ENCODE measurements at places on chromosomes 4 and X.

- DNase-seq = no peak
Measured at GRCh38 chr4:71540749-71541269, 202.0 kb downstream of the SLC4A4 start.

- DNase-seq = no peak
Measured at GRCh38 chr4:38832624-38833528, 23.7 kb downstream of the TLR6 start.

DNA sequence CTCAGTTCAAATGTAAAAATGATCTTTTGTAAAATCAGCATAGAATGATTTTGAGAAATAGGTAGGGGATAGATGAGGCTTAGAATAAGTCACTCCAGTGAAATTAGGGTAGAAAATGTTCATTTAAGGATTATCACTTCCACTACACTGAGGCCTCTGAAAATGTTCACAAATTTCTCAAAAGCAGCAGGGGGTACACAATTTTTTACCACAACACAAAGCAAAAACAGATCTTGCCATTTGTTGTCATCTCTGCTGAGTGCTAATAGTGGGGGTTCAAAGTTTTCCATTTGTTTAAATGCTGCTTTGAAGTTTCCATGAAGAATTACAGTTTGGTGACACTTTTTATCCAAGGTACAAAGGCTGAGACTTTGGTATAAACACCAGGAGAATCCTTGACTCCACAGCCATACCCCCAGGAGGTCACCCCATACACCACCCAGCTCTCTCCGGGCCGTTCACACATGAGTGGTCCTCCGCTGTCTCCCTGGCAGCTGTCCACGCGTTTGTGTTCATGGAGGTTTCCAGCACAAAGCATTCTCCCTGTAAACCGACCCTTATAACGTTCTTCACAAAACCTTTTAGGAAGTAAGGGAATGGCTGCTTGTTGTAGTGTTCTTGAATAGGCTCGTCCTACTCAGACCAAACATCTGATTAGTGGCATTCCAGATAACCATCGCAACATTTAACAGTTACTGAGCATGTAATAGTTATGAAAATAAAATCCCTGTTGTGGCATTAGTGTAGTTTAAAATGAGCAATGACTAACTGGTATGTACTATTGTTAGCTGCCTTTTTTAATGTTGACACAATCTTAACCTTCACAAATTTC is 71.0 kb downstream of the PRSS12 start:
- DNase-seq = no peak

- DNase-seq = no peak
Measured at GRCh38 chrX:2220829-2221567, 279.8 kb downstream of the DHRSX start.

- no peak for DNase-seq
Measured at GRCh38 chr4:128844931-128845330, 35.4 kb downstream of the JADE1 start.

DNA sequence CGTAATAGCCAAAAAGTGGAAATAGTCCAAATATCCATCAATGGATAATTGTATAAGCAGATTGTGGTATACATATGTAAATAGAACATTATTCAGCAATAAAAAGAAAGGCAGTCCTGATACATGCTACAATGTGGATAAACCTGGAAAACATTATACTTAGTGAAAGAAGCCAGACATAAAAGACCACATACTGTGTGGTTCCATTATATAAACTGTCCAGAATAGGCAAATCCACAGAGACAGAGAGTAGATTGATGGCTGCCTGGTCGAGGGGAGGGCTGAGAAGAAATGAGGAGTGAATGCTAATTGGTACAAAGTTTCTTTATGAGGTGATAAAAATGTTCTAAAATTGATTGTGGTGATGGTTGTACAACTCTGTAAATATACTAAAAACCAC is 397.4 kb upstream of the RPS6KA3 start:
- DNase-seq = no peak

DNA sequence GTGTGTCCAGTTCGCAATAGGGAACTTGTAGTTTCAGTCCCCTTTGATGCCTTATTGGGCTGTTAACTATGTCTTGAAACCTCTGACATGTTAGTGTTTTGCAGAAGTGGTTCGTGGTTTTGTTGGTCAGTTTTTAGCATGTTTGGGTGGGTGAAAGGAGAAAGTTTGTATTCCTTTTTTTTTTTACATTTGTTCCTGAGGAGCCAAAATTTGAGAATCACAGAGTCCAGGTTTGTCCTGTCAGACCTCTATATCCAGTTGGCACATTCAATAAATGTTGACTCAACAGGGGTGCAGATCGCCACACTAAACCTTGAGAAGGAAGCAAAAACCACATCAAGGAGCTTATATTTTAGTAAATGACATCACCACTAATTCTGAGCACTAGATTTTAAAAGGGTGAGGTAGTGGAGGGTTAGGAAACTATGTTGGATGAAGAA is 26.2 kb downstream of the DLG3 start:
- DNase-seq = no peak

- DNase-seq = no peak
Measured at GRCh38 chr4:1967512-1968149, 41.1 kb downstream of the NELFA start.

GRCh38 chrX:136185401-136186022 is 38.2 kb downstream of the FHL1 start:
- DNase-seq = no peak

- no peak for DNase-seq
Measured at GRCh38 chrX:113634565-113634964, 793.9 kb upstream of the AMOT start.

- no peak for DNase-seq
Measured at GRCh38 chr4:184201179-184201578, 16.5 kb downstream of the ENPP6 start.

DNA sequence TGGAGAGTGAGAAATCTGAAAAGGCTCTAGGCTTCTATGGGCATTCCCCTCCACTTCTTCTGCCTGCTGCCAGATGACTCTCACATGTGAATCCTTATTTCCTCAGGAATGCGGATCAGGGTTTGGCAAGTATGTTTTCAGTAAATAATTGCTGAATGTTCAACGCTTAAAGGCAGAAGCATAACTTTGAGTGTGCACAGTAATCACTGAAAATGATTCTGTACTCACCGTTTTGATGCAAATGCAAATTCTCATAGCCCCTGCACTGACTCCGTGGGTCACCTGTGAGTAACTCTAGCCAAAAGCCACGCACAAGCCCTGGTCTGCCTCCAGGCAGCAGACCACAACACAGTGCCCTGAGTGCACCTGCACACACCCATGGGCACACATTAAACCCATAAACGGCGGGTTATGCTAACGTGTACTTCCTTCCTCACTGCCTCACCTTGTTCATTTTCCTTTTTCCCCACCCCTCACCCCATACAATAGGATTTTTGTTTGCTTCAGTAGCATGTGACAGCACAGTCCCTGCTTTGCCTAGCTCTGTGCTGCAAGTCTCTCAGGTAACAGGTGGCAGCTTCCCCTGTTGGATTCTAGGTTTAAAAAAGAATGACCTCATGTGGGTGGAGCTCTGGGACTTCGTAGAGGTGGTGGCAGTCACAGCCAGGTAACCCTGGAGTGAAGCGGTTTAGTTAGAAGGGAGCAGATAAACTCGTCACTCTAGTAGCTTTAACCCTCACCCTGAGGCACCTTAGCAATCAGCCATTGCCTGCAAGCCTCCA is at the start of gene ARHGEF38:
Gene ARHGEF38, plus strand, starts transcription at position 656 of the 782 bp plus-strand sequence. CDS start 146 bp downstream, outside the sequence.
- no peak for DNase-seq

GRCh38 chr4:55157559-55158277 is 32.3 kb upstream of the KDR start:
- no peak for DNase-seq

- DNase-seq = no peak
Measured at GRCh38 chr4:98930311-98930865, 1.5 kb upstream of the EIF4E start.

DNA sequence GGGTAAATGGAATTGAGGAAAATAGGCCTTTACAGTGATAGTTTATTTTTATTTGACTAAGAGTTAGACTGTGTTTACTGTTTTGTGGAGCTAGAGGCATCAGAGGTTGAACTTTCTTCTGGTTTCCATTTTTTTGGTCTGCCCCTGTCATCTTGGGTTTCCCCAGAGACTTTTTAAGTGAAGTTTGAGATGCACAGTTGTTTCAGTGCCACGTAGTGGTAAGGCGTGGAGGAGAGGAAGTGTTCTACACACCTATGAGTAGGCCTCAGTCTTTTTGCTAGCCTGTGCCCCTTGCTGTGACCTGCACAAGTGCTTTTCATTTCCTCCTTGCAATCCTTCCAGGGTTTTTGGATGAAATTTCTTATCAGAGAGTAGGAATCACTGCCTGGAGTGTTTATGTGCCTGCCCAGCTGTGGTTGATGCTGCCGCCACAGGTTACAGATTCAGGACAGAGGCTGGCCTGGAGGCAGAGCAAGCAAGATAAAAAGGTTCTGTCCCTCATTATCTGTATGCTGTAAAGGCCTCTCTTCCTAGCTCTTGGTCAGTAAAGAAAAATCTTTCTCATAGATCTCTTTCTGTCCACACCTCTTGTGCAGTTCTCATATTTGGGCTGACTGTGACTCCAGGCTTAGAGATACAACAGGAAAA is 12.5 kb upstream of the HSFX4 start:
- DNase-seq = no peak

DNA sequence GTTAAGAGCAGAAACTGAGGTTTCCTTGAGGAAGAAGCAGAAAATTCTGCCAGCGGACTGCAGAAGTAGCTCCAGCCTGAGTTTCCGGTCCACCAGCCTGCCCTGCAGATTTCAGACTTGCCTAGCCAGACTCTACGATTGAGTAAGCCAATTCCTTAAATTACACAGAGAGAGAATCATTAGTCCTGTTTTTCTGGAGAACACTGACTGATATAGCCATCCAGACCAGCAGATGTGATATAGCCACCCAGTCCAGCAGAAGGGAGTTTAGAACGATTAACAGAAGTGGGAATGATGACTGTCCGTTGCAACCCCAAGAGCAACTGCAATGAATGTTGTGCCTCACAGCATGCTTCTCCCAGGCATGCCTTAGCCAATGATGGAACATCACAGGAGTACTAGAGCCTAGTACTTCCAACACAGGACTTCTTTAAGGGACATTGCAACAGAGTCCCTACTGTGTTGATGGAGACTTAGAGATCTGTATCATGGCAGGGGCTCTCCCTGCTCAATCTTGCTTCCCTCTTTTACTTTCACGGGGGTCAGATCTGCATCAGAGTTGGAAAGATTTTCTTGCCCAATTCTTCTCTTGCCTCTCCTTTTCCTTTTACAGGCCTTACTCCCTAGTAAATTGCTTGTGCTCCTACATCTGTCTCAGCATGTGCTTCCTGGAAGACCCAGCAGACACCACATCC is 264.6 kb upstream of the CLNK start:
- DNase-seq = no peak

DNA sequence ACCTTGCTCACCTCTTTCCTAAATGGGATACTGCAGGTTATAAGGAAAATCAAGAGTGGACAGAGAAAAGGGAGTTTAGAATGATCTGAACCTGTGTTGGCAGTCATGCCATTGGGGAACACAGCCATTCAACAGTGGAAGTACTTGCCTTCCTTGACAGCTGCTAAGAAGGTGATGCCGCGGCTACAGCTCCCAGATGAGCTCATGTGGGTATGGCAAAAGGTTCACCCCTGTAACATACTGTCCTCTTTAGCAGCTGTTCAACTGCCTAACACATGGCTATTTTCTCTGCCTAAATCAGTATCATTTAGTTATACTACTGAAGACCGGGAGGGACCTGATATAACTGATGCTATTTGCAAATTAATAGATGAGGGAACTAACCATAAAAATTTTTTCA is 76.8 kb downstream of the DCHS2 start:
- DNase-seq = no peak

DNA sequence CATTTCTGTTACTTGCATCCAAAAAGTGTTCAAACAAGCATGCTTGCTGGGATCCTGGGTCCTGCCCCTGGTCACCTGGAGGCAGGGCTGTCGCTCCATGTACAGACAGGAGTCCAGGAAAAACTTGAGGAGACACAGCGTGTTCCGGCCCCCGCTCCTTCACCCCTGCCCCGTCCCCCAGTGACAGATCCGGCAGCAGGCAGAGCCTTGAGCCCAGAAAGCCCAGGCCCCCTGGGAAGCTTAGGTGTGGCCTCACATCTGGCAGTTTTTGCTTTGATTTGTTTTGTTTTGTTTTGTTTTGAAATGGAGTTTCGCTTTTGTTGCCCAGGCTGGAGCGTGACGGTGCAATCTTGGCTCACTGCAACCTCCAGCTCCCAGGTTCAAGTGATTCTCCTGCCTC is 67.0 kb downstream of the TRMT44 start:
- no peak for DNase-seq

DNA sequence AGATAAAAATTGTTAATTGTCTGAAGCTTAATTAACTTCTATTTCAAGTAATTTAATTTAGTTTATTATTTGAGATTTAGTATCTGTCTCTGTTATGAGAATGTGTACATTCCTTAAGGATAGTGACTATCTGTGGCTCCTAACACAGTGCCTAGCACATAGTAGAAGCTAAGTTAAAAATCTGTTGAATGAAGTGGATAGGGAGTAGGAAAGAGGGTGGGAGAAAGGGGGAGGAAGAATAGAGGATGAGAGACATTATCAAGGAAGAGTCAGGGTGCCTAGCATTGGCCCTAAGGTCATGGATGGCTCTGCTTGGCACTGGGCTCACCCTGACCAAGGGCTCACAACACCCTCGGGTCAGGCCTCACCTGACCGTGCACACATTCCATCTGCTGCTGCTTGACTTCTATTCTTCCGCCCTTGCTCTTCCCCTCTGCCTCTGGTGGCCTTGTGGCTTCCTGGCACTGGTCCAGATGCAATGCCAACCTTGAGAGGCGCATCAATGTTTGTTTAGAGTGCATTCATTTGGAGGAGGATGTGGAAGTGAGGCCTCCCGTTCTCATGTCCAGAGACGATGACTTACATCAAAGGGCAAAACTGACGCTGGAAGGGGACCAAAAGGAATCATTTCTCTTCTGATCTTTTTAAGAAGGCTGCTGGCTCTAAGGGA is 42.3 kb downstream of the TRIM2 start:
- no peak for DNase-seq

All from NT2/D1 (cell line).